Stimulated activated CD4-positive, alpha-beta T cell treated with anti-CD3 and anti-CD28 coated beads, Interleukin-4, amount 100 ng/mL, for 48 hours (primary cell): ENCODE measurements at places on chromosomes 11 and 22.

DNA sequence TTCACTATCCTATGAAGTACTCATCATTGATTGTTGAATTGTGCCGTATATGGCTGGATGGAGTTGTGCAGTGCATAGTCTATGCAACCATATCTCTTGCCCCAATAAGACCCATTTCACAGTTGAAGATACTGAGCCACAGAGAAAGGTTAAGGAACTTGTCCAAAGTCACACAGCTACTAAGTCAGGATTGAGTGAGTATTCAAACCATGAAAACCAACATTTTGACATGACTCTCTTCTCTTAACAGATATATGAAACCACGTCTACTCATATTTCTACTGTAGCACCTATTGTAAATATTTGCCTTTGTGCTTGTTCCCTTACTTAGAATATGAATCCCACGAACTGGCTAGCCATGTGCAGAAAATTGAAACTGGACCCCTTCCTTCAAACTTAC is 58.1 kb downstream of the MAML2 start:
- DNase-seq: no peak

DNA sequence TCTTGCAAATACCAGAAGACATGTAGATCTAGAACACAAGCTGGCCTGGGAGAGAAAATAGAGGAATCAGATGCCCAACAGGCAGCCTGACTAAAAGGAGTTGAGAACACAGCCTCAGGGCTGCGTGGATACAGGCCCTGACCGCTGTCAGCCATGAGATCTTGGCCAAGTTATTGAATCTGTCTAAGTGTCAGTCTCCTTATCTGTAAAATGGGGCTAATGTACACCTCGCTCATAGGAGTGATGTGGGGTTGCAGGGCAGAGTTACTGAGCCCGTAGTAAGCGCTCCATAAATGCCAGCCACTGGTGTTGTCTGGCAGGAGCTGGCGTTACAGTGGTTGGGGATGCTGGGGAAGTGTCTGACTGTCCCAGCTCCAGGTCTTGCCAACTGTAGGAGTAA is 38.4 kb upstream of the TPBGL start:
- DNase-seq: no peak

DNA sequence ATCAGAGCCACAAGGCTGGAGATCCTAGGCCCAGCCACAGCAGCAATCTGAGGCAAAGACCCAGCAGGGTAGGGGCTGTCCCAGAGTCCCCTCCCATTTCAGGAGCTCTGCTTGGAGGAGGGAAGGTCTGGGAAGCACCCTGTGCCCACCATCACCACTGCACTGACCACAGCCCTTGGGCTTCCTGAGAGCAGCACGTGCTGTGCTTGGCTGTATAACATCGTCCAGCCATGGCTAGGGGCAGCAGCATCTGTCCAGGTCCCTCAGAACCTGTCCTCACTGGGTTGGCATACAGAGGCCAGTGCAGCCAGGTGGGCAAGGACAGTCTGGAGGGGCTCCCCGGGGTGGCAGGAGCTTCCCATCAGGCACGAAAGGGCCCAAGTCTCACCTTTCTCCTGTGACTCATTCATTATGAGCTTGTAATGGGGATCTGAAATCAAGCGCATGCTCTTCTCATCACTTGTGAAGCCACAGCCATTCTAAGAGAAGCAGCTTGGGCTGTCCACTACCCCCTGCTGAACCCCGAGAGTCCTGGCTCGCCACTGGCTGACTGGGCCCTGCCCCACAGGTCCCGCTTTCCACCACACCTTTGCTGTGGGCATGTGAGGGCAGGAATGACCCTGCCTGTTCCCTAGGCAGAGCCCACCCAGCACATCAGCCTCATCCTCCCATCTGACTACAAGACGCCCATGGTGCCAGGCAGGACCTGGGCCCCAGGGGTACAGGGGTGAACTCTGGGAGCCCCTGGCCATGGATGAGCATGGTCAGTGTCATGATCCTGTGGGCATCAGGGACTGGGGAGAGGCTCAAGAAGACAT is 83.3 kb downstream of the MED15 start:
- DNase-seq: no peak

DNA sequence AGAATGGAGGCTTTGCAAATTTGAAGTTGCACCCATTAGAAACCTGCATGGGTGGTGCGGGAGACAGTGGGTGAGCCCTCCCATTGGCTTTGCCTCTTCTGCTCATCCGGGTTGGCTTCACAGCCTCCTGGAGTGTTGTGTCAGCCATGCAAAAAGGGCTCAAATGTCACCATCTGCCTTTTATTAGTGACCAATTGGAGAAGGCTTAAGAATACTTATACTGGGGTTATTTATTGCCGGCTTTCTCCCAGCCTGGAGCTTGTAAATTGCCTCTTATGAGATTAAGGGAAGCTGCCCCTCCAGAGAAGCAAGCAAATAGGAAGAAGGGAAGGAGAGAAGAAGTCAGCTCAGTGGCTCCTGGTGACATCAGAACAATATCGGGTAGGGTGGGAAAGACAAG is 182.6 kb downstream of the ST3GAL4 start:
- no peak for DNase-seq

- no peak for DNase-seq
Observed at GRCh38 chr11:1674173-1675131, 22.5 kb upstream of the KRTAP5-6 start.

- DNase-seq: no peak
Observed at GRCh38 chr22:45582955-45583320, 80.3 kb downstream of the FBLN1 start.

GRCh38 chr11:57626895-57627294 is 22.8 kb downstream of the YPEL4 start:
- DNase-seq: no peak

DNA sequence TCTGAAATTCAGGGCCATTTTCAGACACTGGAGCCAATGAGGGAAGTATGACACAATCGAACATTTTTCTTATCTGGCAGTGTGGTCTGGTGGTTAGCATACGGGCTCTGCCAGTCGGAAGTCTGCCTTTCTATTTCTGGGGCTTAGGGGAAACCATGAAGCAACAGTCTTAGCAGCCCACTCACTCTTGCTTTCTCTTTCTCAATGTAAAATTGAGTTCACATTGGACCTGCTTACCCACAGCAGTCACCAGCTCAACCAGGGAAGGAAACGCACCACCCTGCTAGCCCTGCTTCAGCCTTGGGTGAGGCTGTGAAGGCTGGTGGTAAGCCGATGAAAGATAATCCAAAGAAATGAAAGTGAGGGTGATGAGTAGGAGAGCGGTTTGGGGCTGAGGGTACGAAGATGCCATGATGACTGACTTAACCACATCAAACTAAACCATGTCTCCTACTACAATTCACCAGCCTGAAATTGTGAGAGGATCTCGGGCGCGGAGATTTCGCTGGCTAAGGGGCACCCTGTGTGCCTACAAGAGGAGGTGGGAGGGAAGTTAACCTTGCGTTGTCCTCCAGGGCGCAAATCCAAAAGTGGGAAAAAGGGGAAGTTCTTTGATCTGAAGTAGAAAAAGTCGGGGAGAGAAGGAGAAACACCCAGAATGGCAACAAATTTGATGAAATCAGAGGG is 2.0 kb upstream of the LMO2 start:
- peak; percentile 70 for DNase-seq

GRCh38 chr11:12552692-12553091 is 121.5 kb upstream of the TEAD1 start:
- DNase-seq: no peak

- no peak for DNase-seq
Observed at GRCh38 chr22:27541836-27542235, 259.7 kb downstream of the MN1 start.

DNA sequence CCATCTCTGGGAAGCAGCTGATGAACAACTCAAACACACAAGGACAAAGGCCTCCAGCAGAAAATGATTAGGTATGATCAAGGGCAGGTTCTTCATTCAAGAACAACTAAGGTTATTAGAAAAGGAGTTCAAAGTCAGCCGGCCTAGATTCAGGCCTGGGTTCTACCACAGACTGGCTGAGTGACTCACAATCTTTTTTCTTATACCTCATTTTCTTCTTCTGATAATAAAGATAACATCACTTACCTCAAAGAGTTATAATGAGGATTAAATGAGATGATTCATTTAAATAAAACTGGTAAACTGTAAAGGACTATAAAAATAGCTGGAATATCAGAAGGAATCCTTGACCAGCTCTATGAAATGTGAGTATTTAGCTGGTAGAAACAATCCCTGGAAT is 49.3 kb upstream of the PPP2R1B start:
- no peak for DNase-seq

DNA sequence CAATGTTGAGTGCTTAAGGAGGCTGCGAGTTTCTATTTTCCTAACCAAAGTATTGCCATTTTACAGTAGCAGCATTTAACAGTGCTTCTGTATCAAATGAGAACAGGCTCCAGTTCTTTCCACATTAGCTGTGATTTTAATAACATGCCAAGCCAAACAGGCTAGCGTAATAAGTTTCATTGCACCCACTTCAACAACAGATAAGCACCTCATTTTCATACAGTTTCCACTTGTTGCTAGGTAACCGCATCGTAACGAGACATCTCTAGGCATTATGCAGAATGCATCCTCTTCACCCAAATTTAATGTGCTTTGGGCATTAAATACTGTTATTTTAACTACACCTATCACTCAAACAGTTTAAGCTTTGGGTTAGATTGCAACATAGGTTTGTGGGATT is 79.0 kb downstream of the CADM1 start:
- no peak for DNase-seq
